H9 (cell line): ENCODE measurements at places on chromosomes 3 and 15.

DNA sequence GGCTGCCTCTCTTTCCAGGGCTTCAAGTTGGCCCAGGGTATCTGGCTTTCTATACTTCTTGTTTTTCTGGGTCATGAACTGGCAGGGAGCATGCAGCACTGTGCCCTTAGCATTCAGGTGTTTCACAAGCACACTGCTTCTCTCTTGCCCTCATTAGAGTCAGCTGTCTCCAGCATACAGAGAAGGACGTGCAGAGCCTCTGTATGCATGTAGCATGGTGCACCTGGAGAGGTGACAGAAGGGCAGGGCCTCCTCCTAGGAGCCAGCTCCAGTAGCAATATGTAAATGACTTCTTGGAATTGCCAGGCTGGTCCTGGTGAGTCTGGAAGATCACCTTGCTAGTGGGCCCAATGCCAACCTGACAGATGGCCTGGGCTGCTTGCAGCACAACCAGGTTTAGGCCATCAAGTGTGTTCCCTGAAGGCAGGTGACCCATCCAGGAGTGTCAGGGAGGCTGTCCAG lies 44.8 kb upstream of the ATP2C1 start:
- no peak for DNase-seq

GRCh38 chr3:150875548-150875947 lies 29.7 kb downstream of the MINDY4B start:
- no peak for DNase-seq

DNA sequence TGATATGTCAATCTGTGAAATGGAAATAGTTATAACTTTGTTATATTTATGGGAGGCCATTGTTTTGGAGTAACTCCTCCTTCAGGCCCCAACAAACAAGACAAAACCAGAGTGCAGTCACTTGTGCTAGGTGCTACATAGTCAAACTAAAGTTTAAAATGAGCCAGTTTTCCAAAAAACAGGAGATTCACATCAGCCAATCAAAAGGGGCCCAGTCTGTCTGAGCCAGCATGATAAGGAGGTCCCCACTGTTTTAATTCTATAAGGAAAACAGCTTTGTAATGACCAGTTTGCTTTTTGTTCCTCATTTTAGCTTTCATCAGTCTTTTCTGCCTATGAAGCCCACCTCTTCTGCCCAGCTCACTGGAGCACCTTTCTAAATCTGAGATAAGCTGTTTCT lies 94.7 kb upstream of the SLC7A14 start:
- no peak for DNase-seq

DNA sequence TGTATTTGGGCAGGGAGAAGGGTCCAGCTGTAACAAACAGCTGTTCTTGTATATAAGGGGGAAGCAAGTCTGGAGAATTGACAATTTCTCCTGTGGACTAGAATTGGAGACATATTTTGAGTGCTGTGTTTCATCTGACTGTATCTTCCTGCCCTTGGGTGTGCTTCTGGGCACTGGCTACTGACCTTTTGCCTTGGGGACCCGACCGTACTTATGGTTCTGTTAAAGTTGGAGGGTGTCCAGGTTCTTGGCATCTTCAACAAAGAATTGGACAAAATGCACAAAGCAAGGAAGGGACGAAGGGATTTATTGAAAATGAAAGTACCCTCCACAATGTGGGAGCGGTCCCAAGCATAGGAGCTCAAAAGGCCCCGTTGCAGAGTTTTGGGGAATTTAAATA lies 31.0 kb downstream of the MAP2K1 start:
- DNase-seq: no peak

- DNase-seq: peak; percentile 84
Observed at GRCh38 chr3:48194446-48195071, 6.3 kb upstream of the CDC25A start.
